ENCODE measurements at places on chromosomes 5 and 9. TPM values are rescaled to one million over a fixed set of nuclear protein-coding genes. Genes with fewer than 3 reads are reported as not detected.
A peak's percentile ranks its signal among the peaks of the same experiment; 100 is the strongest.

GRCh38 chr5:1413211-1413610 lies 32.0 kb downstream of the SLC6A3 start:
- no peak for DNase-seq

DNA sequence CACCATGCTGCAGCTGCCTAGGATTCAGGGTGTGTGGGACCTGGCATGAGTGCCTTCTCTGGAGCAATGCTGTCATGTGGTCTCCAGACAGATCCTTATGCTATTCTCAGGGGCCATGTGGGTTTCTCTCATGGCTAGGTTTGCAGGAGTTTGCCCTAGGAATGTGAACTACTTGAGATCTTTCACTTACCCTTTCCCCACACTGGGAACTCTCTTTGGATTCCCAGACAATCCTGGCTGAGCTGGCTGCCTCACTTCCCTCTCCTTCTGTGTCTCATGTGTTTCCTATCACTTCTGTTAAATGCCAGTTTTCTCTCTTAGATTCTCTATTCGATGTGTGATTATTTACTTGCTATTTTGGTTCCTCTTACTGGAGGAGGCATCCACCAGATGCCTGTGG lies 270.2 kb upstream of the RASA1 start:
- DNase-seq: no peak

The ECM2 gene
- total RNA-seq: 55.7 TPM

The NIPAL4 gene
- not detected for total RNA-seq

DNA sequence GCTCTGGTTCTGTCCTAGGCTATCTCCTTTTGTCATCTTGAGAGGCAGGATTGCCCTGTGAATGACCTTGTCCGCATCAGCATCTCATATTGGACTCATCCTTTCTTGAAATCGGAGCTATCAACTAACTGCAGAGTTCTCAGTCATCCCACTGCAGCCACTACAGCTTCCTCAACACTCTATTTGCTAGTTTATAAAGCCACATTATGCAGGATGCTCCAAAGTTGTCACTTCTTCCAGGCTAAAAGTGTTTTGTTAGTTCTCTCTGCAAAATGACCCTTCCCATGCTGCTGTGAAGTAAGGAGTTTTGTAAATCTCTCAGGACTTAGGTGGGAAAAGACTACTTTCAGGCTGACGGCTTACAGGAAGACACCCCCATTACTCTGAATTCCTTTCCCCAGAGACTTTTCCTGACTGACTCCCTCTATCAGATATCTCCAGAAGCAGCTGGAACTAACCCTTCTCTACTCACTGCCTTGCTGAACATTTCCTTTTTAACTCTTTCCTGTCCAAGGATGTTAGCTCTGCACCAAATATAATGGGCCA lies 257.6 kb downstream of the NFIB start:
- DNase-seq: no peak

DNA sequence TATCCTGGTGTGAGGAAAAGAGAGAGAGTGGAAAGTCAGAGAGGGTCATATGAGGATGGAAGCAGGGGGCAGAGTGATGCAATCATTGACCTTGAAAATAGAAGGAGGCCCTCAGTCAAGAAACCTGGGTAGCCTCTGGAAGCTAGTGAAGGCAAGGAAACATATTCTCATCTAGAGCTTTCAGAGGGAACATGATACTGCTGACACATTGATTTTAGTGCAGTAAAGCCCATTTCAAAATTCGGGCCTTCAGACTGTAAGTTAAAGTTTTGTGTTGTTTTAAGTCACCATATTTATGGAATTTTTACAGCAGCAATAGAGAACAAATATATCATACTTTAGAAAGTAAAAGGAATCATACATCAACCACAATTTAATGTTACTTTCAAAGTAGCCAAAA lies 87.0 kb downstream of the ADAMTS19 start:
- DNase-seq: no peak

- DNase-seq: no peak
These were observed 8.6 kb downstream of the TMEM252 start for GRCh38 chr9:68532131-68532530.

The BARHL1 gene
- total RNA-seq: not detected

DNA sequence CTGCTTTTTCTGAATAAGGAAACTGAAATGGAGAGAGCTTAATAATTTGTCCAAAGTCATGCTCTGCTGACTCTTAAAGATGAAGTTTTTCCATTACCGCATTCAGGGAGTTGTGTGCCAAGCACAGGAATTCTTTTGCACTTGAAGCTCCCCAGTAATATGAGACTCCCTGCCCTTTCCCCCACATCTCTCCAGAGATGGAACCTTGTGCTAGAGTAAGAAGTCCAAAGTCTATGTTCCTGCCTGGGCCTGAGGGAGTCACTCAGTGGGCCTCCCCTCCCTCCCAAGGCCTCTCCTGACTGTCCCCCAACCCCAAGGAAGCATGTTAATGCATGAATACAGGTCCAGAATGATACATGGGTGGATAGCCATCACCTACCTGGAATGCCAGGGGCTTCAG lies 173.3 kb upstream of the SEMA6A start:
- DNase-seq: no peak

- no peak for DNase-seq
These were observed 112.7 kb downstream of the PDZD2 start for GRCh38 chr5:31751610-31752009.

GRCh38 chr9:86368871-86369521 lies 14.8 kb upstream of the TUT7 start:
- DNase-seq: no peak

- DNase-seq: no peak
These were observed 20.3 kb downstream of the NEK6 start for GRCh38 chr9:124278054-124278540.

- peak; percentile 41 for DNase-seq
These were observed 67.1 kb downstream of the KLF4 start for GRCh38 chr9:107422189-107423185.

The LCN9 gene
- not detected for total RNA-seq

GRCh38 chr9:137270929-137271695 lies 6.4 kb upstream of the TOR4A start:
- DNase-seq: no peak

DNA sequence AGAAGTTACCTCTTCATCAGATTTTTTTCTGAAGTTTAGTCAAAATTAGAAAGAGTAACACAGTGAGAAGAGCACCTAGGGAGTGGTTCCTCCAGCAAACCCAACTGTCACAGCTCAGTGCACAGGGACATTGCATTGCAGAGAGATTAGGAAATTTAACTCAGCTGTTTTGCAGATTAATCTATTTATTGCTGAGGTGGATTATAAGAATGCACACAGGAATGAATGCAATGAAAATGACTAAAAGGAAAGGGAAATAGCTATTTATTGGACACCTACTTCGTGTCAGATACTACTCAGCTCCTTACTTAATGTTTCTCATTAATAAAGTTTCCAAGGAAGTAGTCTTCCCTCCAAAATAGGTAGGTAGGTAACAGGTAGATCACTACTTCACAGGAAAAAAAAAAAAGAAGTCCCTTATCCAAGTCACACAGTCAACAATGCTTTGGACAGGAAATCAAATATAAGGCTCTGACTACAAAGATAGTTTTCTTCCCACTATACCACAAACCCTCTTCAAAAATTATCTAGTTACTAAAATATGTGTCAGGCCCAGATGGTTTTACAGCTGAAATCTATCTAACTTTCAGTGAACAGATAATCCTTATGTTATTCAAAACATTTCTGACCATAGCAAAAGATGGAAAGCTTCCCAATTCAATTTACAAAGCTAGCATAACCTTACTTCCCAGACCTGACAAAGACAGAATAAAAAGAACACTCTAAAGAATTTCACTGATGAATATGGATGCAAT lies 442.2 kb upstream of the MPDZ start:
- DNase-seq: no peak

The LCN6 gene
- total RNA-seq: 25.3 TPM

- DNase-seq: no peak
These were observed 116.1 kb downstream of the NRG2 start for GRCh38 chr5:139926797-139927503.

GRCh38 chr5:118557251-118557661 lies 431.1 kb downstream of the DTWD2 start:
- DNase-seq: no peak

The SPEF2 gene
- 9.3 TPM for total RNA-seq

DNA sequence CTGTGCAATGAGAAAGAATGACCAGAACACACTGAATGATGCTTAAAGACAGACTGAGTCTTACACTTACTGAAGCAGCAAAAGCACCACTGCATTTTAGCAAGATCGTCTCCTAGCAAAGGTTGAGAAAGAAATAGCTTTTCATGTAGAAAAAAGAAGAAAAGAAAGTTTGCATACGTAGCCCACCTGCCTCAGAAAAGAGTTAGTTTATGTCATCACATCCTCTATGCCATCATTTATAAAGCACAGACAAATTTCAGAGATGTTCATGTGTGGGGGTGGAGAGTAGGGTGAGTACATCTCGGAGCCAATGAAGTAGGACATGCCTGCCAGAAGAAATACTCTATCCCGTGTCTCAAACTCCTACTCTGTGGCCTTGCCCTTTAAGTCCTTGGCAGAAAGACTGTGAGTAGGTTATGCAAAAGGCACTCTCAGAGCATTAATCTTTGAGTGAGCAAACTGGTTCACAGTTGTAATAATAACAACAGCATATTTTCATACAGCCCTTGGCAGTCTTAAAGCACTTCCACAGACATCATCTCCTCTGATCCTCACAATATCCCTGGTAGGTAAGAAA lies 22.4 kb downstream of the NRG2 start:
- peak; percentile 43 for DNase-seq

DNA sequence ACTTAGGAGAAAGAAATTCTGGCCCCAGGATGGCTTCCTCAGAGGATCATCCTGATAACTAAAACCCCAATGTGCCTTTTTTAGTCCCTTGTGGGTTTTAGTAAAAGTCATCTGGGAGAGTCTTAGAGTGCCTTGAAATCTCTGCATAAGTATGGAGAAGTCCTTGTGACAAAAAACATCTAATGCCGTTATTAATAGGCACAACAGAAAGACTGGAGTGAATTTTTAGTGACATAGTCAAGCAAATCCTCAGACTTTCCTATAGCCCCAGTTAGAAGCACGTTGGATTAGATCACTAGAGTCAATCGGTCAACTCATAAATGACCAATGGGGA lies 108.2 kb upstream of the MPDZ start:
- no peak for DNase-seq

GRCh38 chr5:150640311-150641005 lies at the start of gene SYNPO:
TSS of gene SYNPO (plus strand) at chr5:150640660. CDS start at chr5:150648276, 7,616 bp downstream.
- peak; percentile 86 for DNase-seq

The SPATA6L gene
- 25.0 TPM for total RNA-seq

DNA sequence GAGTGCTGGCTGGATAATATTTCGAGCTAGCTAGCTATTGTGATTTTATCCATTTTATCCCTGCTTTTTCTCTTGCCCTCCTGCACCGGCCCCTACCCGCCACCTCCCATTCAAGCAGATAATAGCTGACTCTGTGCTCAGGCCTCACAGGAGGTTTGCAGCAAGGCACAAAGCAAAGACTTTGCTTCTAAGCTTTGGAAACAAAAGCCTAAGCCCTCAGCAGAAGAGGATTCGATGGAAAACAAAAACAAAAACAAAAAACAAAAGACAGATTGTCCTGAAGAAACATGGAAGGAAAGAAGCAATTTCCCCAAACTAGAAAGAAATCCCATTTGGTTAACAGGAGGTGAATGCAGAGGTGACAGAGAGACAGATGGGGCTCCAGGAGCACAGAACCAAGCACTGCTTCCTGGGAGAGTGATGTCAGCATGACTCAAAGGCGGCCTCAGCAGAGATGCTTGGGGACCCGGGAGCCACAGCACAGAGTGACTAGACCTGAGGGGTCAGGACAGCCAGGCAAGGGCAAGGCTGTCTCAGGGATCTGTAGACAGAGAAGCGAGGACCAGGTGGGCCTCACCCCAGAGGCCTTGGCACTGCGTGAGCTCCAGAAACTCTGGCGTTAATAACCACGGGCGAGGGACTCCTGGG lies 28.4 kb downstream of the MTX3 start:
- no peak for DNase-seq

DNA sequence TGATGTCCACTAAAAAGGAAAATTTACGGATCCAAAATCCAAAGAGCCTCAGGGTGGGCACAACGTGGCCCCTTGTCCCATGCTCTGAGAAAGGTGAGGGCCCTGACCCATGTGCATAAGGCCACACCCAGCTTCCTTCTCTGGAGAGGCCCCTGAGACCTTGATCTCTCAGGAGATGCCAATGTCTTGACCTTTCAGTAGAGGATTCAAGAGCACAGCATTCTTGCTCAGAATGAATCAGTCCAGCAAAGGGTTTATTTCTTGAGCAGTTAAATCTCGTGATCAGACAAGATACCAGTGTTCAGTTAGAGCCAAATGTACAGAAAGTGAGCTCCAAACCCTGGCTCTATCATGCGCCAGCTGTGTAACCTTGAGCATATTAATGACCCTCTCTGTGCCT lies 115.9 kb upstream of the DAPK1 start:
- no peak for DNase-seq

The WDR41 gene
- 32.0 TPM for total RNA-seq

The KIAA1958 gene
- 40.3 TPM for total RNA-seq

The CDH6 gene
- total RNA-seq: 0.68 TPM

DNA sequence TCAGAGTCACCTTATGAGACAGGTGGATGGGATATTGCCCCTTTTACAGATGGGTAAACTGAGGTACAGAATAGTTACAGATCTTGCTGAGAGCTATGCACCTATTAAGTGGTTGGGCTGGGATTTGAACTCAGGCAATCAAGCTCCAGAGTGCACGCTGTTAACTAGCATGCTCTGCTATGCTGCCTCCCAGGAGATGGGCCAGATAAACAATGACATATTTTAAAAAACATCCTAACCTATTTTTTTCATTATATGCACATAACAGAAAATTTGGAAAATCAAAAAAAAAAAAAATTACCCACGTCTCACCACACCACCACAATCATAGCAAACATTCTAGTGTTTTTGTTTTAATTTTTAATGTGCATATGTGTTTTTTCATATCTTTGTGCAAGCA lies 123.4 kb upstream of the STC2 start:
- no peak for DNase-seq

DNA sequence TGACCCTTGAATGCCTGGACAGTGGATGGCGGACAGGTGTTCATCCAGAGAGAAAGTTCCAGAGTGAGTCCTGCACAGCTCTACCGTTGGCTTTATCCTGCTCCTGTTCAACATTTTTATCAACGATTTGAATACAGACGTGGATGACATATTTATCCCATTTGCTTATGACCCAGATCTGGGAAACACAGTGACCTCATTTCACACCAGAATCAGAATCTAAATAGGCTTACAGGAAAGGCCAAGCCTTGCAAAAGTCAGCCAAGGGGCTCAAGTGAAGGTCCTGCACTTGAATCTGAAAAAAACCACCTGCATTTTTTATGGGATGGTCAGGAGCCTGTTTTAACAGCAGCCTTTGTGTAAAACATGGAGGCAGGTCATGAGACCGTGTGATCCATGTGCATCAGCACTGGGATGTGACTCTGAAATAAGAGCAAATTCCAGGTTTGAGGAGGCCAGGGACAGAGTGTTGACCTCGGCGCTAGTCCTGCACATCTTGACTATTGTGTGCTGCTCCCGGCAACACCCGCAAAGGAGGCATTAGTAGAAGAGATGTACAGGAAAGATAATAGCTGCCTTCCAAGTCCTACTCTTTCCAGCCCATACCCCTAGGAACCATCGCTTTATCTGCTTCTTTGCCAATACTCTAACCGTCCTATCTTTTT lies 18.5 kb downstream of the PDZD2 start:
- DNase-seq: no peak

Data from ovary (tissue), 10 donors.